ENCODE measurements at places on chromosomes 11 and 22. TPM values are rescaled to one million over a fixed set of nuclear protein-coding genes. Genes with fewer than 3 reads are reported as not detected.

GRCh38 chr11:127017482-127017881 lies 16.9 kb upstream of the KIRREL3 start:
- no peaks in the 10 kb centered on the region for H3K4me1 ChIP-seq
- H3K27me3 ChIP-seq = no peaks in the 10 kb centered on the region
- no peak overlapping the region for H3K27ac ChIP-seq
- DNase-seq = no peak
- no peak overlapping the region for H3K4me3 ChIP-seq
- H3K36me3 ChIP-seq = no peaks in the 10 kb centered on the region

CDC42BPG gene
- total RNA-seq = 12.3 TPM

DNA sequence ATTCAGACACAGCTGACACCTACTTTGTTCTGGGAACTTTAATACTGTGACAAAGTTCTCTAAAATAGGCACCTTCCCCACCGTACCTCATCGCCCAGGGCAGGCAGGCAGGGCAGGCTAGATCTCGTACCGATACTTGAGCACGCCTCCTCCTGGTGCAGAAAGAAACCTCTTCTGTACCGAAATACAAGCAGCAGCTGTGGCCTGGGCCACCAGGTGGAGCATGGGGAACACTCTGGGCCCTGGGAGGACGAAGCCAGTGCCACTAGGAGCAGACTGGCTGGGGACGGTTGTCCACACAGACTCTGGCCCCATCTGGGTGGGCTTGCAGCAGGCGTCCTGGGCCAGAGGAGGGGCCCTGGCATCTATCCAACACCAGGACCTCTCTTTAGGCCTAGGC lies 12.8 kb downstream of the PMM1 start:
- H3K36me3 ChIP-seq = no peaks in the 10 kb centered on the region
- no peak overlapping the region for H3K27ac ChIP-seq
- H3K4me1 ChIP-seq = no peaks in the 10 kb centered on the region
- peak; percentile 85 for DNase-seq
- H3K4me3 ChIP-seq = no peak overlapping the region

GRCh38 chr22:29302681-29303465 lies 3.6 kb upstream of the GAS2L1 start:
- no peak overlapping the region for H3K4me3 ChIP-seq
- H3K36me3 ChIP-seq = peaks cover 20% of the 10 kb centered on the region
- DNase-seq = peak; percentile 54

DNA sequence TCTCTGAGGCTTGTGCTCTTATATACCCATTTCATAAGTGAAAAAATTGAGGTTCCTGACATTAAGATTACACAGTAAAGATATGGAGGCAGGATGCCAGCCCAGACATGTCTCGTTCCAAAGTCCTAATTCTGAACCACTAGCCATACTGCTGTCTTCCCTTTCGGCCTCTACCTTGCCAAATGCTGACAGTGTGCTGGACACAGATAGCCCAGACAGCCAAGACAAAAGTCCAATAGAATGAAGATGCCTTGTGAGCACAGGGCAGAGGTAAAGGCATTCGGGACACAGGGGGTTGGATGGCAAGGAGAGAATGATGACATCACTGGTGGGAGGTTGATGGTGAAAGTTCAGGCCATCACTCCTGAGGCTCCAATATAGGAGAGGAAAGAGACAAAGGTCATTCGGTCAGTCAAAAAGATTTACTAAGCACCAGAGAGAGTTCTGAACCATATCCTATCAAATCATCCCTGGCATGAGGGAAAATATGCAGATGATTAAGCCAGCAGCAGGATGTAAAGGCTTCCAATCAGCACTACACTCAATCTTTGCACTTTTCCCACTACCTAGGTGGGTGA lies 174.0 kb upstream of the MTMR2 start:
- no peak overlapping the region for H3K27ac ChIP-seq
- H3K36me3 ChIP-seq = no peaks in the 10 kb centered on the region
- no peaks in the 10 kb centered on the region for H3K27me3 ChIP-seq
- no peak overlapping the region for H3K4me3 ChIP-seq
- no peak for DNase-seq

- DNase-seq = peak; percentile 67
- no peaks in the 10 kb centered on the region for H3K27me3 ChIP-seq
- peak overlapping the region; percentile 9 for H3K27ac ChIP-seq
- H3K4me3 ChIP-seq = no peak overlapping the region
These were observed 109.2 kb downstream of the CSNK2A3 start for GRCh38 chr11:11243590-11244469.

GRCh38 chr11:7551571-7551970 lies 37.8 kb downstream of the PPFIBP2 start:
- H3K4me1 ChIP-seq = peaks cover 2% of the 10 kb centered on the region
- no peaks in the 10 kb centered on the region for H3K36me3 ChIP-seq
- H3K27me3 ChIP-seq = no peaks in the 10 kb centered on the region

SHISAL1 gene
- total RNA-seq = 5.8 TPM

PARVA gene
- 13.5 TPM for total RNA-seq

- H3K4me3 ChIP-seq = no peak overlapping the region
- H3K4me1 ChIP-seq = no peaks in the 10 kb centered on the region
- no peaks in the 10 kb centered on the region for H3K36me3 ChIP-seq
- no peaks in the 10 kb centered on the region for H3K27me3 ChIP-seq
- DNase-seq = no peak
- H3K27ac ChIP-seq = no peak overlapping the region
These were observed 189.3 kb upstream of the NECTIN1 start for GRCh38 chr11:119918347-119918746.

DNA sequence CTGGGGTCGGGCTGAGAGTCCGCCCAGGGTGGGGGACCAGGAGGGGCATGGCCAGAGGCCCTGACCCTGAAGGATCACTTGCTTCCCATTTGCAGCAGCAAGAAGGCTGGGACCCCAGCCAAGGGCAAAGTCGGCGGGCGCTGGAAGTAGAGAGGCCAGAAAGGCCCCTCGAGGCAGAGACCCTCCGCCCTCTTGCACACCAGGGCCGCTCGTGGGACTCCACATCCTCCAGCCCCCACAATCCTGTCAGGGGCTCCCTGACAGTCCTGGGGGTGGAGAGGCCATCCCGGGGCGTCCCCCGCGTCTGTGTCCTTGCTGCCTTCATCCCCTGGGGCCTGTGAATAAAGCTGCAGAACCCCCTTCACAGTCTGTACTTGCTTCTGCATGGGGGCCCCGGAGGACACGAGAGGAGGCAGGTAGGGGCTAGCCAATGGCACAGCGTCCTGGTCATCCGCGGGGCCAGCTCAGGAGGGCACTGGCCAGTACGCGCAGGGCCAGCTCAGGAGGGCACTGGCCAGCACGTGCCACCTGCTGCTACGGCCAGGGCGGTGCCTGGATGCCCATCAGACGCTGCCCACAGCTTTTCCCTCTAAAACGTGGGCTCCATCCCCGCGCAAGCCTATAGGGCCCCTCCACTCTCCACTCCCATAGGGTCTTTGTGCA lies 8.7 kb upstream of the MRPL23 start:
- H3K27me3 ChIP-seq = no peaks in the 10 kb centered on the region
- H3K4me1 ChIP-seq = no peaks in the 10 kb centered on the region
- no peak overlapping the region for H3K4me3 ChIP-seq
- H3K27ac ChIP-seq = no peak overlapping the region
- no peaks in the 10 kb centered on the region for H3K36me3 ChIP-seq

DNA sequence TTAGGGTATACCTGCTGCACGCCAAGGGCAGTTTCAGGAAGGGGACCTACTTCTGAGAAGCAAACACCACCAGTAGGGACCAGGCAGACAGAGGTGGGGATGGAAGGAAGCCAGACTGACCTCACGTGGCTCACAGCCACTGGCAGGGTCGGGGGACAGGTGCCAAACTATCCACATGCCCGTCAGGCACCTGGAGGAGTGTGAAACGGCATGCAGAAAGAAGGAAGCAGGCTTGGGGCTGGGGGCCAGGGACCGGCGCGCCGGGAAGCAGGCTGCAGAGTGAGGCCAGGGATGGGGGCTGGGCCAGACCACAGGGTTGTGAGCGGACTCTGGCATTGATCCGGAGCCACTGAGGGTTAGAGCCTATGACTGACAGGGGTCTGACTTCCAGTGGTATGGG lies 47.5 kb downstream of the CDKN1C start:
- no peaks in the 10 kb centered on the region for H3K36me3 ChIP-seq
- no peak overlapping the region for H3K4me3 ChIP-seq
- no peak for DNase-seq
- H3K27ac ChIP-seq = no peak overlapping the region
- H3K27me3 ChIP-seq = peaks cover 4% of the 10 kb centered on the region
- peaks cover 8% of the 10 kb centered on the region for H3K4me1 ChIP-seq

DNA sequence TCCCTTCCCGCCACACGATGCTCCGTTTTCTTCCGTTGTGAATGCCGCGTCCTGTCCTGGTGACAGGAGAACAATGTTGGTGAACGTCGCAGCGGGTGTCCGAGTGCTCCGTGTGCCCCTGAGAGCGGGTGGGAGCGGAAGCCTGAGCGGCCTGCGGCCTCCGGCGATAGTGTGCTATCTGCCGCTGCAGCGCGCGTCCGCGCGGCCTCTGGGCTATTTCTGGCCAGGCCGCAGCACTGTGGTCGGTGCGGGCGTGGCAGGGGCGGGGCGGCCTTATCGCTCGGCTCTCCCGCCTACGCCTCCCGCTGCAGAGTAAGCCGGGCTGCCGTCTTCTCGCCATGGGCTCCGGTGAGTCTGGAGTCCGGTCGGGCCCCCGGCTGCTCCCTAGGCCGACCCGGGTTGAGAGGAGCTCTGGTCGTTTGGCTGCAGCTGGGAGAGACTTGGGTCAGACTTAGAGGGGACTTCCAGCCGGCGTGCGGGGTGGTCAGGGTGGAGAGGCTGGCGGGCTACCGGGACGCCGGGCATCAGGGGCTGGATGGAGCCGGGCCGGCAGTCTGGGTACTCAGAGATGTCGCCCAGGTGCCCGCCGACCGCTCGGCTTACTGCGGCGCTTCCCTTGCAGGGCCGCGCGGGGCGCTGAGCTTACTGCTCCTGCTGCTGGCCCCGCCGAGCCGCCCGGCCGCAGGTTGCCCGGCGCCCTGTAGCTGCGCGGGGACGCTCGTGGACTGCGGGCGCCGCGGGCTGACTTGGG lies at the start of gene GP1BB:
Gene GP1BB (plus strand): TSS at position 308 of the 751 bp plus-strand sequence. CDS start 31 bp downstream, at position 339.
- H3K4me3 ChIP-seq = peak within 1 kb of the TSS; percentile 55
- peaks cover 37% of the 10 kb centered on the region for H3K4me1 ChIP-seq
- H3K27ac ChIP-seq = no peak within 1 kb of the TSS
- H3K27me3 ChIP-seq = peaks cover 100% of the 10 kb centered on the region
- no peak for DNase-seq
- H3K36me3 ChIP-seq = no peaks in the 10 kb centered on the region

DNA sequence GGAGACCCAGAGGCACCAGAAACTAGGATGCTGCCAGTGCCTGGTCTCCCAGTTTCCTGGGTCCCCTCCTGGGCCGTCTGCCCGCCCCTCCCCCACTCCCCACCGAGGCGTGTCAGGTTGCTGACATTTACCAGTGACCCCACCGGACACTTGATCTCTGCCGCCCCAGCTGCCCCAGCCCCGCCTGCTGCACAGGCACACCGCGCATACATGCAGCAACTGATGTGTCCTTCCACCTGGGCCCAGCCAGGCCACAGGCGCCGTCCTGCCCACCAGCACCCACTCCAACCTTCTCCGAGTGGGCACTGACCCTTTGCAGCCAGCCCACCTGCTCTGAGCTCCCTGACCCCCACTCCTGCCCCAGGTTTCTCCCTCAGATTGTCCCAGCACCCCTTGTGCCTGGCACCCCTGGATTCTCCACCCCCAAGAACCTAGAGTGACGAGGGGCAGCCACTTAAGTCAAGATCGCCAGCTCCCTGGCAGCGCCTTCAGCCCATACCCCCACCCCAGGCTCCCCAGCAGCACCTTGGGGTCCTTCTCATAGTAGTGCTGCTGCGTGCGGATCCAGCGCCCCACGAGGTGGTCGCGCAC lies 548 bp downstream of the PYGM start:
- H3K27ac ChIP-seq = no peak overlapping the region
- H3K36me3 ChIP-seq = peaks cover 3% of the 10 kb centered on the region
- peaks cover 18% of the 10 kb centered on the region for H3K4me1 ChIP-seq
- H3K27me3 ChIP-seq = no peaks in the 10 kb centered on the region
- no peak for DNase-seq

- H3K27me3 ChIP-seq = peaks cover 89% of the 10 kb centered on the region
- no peak for DNase-seq
- H3K36me3 ChIP-seq = peaks cover 6% of the 10 kb centered on the region
These were observed 2.4 kb upstream of the WT1 start for GRCh38 chr11:32437495-32438345.

SCGB1D2 gene
- not detected for total RNA-seq

ENTHD1 gene
- not detected for total RNA-seq

GRCh38 chr11:128814856-128815705 lies 52.0 kb downstream of the KCNJ1 start:
- H3K36me3 ChIP-seq = no peaks in the 10 kb centered on the region
- H3K27me3 ChIP-seq = no peaks in the 10 kb centered on the region
- peaks cover 8% of the 10 kb centered on the region for H3K4me1 ChIP-seq
- H3K4me3 ChIP-seq = peak overlapping the region; percentile 16
- no peak overlapping the region for H3K27ac ChIP-seq

GRCh38 chr11:60915248-60915914 lies 1.4 kb downstream of the TMEM109 start:
- H3K4me1 ChIP-seq = peaks cover 18% of the 10 kb centered on the region
- 0 out of 2 replicates have a peak, but pooled peaks cover 2% of the 10 kb centered on the region for H3K27me3 ChIP-seq
- H3K27ac ChIP-seq = peak overlapping the region; percentile 32
- H3K4me3 ChIP-seq = peak overlapping the region; percentile 80

ARHGAP8 gene
- total RNA-seq = 48.7 TPM

- H3K4me3 ChIP-seq = no peak overlapping the region
- H3K4me1 ChIP-seq = peaks cover 2% of the 10 kb centered on the region
- no peak for DNase-seq
- no peaks in the 10 kb centered on the region for H3K27me3 ChIP-seq
These were observed 7.6 kb upstream of the RBFOX2 start for GRCh38 chr22:36036167-36036624.

- peaks cover 21% of the 10 kb centered on the region for H3K36me3 ChIP-seq
- no peak overlapping the region for H3K27ac ChIP-seq
- no peak overlapping the region for H3K4me3 ChIP-seq
- H3K27me3 ChIP-seq = no peaks in the 10 kb centered on the region
These were observed 3.1 kb downstream of the EIF3M start for GRCh38 chr11:32586576-32587190.

GVQW3 gene
- total RNA-seq = 8.1 TPM

- no peaks in the 10 kb centered on the region for H3K36me3 ChIP-seq
- H3K4me3 ChIP-seq = no peak overlapping the region
- DNase-seq = no peak
- H3K4me1 ChIP-seq = peaks cover 6% of the 10 kb centered on the region
- H3K27ac ChIP-seq = no peak overlapping the region
- H3K27me3 ChIP-seq = no peaks in the 10 kb centered on the region
These were observed 348.0 kb downstream of the TENM4 start for GRCh38 chr11:79092791-79093353.

GRCh38 chr11:86196913-86197312 lies 47.6 kb upstream of the EED start:
- no peaks in the 10 kb centered on the region for H3K4me1 ChIP-seq
- no peaks in the 10 kb centered on the region for H3K27me3 ChIP-seq
- DNase-seq = no peak
- H3K4me3 ChIP-seq = no peak overlapping the region
- H3K36me3 ChIP-seq = no peaks in the 10 kb centered on the region

GRCh38 chr11:94183886-94184264 lies 55.2 kb downstream of the PANX1 start:
- peaks cover 13% of the 10 kb centered on the region for H3K4me1 ChIP-seq
- DNase-seq = peak; percentile 93
- peaks cover 18% of the 10 kb centered on the region for H3K36me3 ChIP-seq
- H3K27me3 ChIP-seq = no peaks in the 10 kb centered on the region
- H3K27ac ChIP-seq = no peak overlapping the region

BRSK2 gene
- 27.1 TPM for total RNA-seq

Measured in H1 (cell line).